Mesenchymal stem cell (in vitro differentiated cells and primary cell): ENCODE measurements at places on chromosomes 12 and 14.
A peak's percentile ranks its signal among the peaks of the same experiment; 100 is the strongest.

GRCh38 chr14:51147183-51147582 lies 52.3 kb upstream of the TRIM9 start:
- DNase-seq: peak; percentile 63
- no peaks in the 10 kb centered on the region for H3K27me3 ChIP-seq

- no peaks in the 10 kb centered on the region for H3K27me3 ChIP-seq
- H3K36me3 ChIP-seq: no peaks in the 10 kb centered on the region
- H3K4me1 ChIP-seq: peaks cover 3% of the 10 kb centered on the region
- H3K27ac ChIP-seq: no peak overlapping the region
- peak; percentile 60 for DNase-seq
- H3K4me3 ChIP-seq: peak overlapping the region; percentile 88
These were observed 8.6 kb upstream of the ETFBKMT start for GRCh38 chr12:31650918-31651317.

- H3K27me3 ChIP-seq: peaks cover 6% of the 10 kb centered on the region
- no peaks in the 10 kb centered on the region for H3K36me3 ChIP-seq
- H3K4me3 ChIP-seq: no peak overlapping the region
These were observed 13.1 kb downstream of the KRT5 start for GRCh38 chr12:52506858-52507715.

GRCh38 chr12:29519585-29520182 lies 22.2 kb upstream of the OVCH1 start:
- no peaks in the 10 kb centered on the region for H3K27me3 ChIP-seq
- no peaks in the 10 kb centered on the region for H3K4me1 ChIP-seq
- no peak overlapping the region for H3K27ac ChIP-seq
- peak; percentile 65 for DNase-seq

- H3K27ac ChIP-seq: no peak overlapping the region
- peaks cover 6% of the 10 kb centered on the region for H3K4me1 ChIP-seq
- no peaks in the 10 kb centered on the region for H3K36me3 ChIP-seq
- DNase-seq: no peak
- H3K27me3 ChIP-seq: peaks cover 11% of the 10 kb centered on the region
These were observed 83.6 kb downstream of the SPRING1 start for GRCh38 chr12:116654226-116654743.

- no peak for DNase-seq
- H3K36me3 ChIP-seq: no peaks in the 10 kb centered on the region
- H3K27me3 ChIP-seq: peaks cover 3% of the 10 kb centered on the region
These were observed 35.7 kb upstream of the CLMN start for GRCh38 chr14:95355422-95355821.

DNA sequence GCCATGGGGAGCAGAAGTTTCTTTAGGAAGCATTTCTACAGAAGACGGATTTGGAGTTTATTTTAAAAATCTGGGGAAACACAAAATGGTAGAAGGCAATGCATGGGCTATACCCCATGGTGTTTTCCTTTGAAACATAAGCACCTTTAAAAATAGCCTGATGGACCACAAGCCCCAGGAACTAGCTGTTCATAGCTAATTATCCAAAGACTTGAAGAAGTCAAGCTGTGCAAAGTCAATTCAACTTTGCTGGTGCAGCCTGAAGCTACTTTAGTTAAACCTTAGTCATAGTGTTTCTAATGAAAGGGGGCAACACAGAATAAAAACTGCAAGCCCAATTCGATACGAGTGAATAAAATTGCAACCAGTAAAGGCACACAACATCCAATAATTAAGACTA lies 732.5 kb downstream of the GALC start:
- no peak overlapping the region for H3K4me3 ChIP-seq
- H3K27me3 ChIP-seq: no peaks in the 10 kb centered on the region
- no peak for DNase-seq
- H3K27ac ChIP-seq: no peak overlapping the region

DNA sequence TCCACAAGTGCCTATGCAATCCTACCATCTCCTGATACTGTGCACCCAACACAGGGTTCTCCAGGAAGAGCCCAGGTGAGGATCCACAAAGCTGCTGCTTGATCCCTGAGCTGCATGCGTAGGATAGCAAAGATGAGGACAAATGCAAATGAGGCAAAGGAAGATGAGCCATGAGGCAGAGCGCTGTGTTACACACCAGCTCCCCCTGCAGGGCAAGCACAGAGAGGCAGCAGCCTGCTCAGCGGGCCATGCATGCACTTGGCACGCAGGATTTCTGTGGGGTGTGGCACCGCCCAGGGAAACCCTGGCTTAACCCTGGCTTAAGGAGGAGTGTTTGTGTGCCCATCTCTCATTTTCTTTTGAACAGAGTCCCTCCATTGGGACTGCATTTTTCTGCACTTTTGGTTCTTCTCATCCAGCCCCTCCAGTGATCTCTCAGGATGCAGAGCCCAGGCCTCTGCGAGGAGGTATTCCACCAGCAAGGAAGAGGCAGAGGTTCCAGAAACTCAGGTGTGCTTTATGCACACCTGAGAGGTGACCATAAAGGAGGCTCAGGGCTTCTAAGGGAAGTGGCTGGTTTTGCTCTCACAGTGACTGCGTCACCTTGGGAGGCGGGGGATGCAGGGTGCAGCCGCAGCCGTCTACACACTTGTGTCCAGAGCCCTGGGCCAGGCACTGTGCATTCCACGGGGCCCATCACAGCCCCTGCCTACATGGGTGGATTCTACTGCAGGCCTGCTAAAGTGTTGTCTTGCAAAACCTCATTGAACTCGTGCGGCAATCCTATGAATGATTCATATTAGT lies 973.3 kb upstream of the TMEM132C start:
- no peak overlapping the region for H3K4me3 ChIP-seq
- no peaks in the 10 kb centered on the region for H3K27me3 ChIP-seq
- no peak overlapping the region for H3K27ac ChIP-seq
- H3K36me3 ChIP-seq: no peaks in the 10 kb centered on the region
- peak; percentile 4 for DNase-seq

GRCh38 chr12:65826353-65827171 lies 2.3 kb downstream of the HMGA2 start:
- H3K4me3 ChIP-seq: peak overlapping the region; percentile 95

- H3K4me1 ChIP-seq: peaks cover 2% of the 10 kb centered on the region
- no peak for DNase-seq
- H3K4me3 ChIP-seq: no peak overlapping the region
- peaks cover 10% of the 10 kb centered on the region for H3K27me3 ChIP-seq
- no peaks in the 10 kb centered on the region for H3K36me3 ChIP-seq
- no peak overlapping the region for H3K27ac ChIP-seq
These were observed 91.8 kb downstream of the PLXNC1 start for GRCh38 chr12:94240171-94240570.

DNA sequence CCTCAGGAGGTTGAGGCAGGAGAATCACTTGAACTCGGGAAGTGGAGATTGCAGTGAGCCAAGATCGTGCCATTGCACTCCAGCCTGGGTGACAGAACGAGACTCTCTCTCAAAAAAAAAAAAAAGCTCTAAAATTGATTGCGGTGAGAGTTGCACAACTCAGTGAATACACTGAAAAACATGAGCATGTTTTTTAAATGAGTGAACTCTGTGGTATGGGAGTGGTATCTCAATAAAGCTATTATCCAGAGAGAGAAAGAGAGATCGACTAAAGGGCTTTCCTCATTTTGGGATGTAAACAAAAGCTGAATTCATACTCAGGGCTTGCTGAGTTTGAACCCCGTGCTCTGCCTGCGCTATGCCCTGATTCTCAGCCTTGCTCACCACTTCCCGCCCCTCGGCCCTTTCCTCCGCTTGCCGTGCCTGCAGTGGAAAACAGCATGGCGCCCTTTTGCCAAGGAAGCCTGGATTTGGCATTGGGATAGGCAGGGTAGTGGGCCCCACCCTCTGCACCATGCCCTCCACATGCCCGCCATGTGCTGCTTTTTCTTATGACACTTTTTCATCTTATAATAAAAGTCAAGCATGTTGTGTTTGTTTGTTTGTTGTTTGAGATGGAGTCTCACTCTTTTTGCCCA lies 102.5 kb downstream of the LGMN start:
- no peak overlapping the region for H3K4me3 ChIP-seq
- peak; percentile 81 for DNase-seq
- H3K4me1 ChIP-seq: peaks cover 25% of the 10 kb centered on the region

DNA sequence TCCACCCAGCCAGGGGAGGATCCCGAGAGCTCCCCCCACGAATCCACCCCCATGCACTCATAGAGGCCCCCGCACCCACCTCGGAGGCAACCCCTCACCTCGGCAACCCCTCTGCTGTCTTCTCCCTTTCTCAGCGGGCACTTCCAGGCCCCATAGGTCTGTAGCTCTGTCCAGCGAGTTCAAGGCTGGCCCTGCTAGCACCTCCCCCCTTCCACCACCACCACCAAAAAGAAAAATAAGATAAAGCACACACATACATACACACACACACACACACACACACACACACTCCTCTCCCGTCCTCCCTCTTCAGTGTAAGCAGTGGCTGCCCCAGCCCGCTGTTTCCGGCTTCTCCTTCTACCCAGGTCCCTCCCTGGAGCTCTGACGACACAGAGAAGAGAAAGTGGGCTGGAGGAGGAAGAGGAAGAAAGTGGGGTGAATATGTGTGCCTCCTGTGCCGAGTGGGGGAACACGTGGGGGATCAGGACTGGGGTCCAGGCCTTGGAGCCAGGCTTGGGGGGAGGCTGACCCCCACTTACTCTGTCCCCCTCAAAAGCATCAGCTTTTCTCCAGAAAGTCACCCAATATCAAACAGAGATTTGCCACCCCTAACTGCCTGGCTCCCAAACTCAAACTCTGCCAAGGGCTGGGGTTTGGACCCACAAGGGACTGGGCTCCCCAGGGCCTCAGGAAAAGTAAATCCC lies at the start of gene STAT6:
TSS of gene STAT6 (minus strand) at position 332 of the 704 bp plus-strand sequence. CDS start 3,084 bp downstream, outside the sequence.
- peaks cover 19% of the 10 kb centered on the region for H3K4me1 ChIP-seq
- DNase-seq: peak; percentile 96
- H3K36me3 ChIP-seq: peaks cover 24% of the 10 kb centered on the region

DNA sequence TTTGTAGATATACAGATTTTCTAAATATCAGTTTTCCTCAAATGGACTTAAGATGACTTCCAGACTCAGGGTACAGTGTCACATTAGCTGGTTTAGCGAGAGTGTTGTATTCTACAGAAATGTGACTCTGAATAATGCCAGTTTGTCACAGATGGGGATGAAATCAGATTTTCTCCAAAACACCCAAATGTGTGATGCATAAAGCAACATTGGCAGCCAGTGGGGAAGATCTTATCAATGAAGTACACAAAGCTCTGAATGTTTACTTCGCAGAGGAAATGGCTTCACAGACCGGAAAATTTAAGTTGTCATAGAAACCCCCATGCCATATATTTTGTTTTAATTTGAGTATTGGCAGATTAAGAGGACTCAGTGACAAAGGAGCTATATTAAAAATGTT lies 29.9 kb downstream of the ANO4 start:
- H3K4me3 ChIP-seq: no peak overlapping the region
- no peaks in the 10 kb centered on the region for H3K27me3 ChIP-seq
- H3K27ac ChIP-seq: no peak overlapping the region
- H3K36me3 ChIP-seq: no peaks in the 10 kb centered on the region
- DNase-seq: peak; percentile 34
